ENCODE measurements at places on chromosomes 2 and 18. TPM values are rescaled to one million over a fixed set of nuclear protein-coding genes. Genes with fewer than 3 reads are reported as not detected.
A peak's percentile ranks its signal among the peaks of the same experiment; 100 is the strongest.

Gene EVX2
- not detected for polyA plus RNA-seq

Gene PLB1
- 2.4 TPM for polyA plus RNA-seq

Gene ATAD2B
- 11.2 TPM for polyA plus RNA-seq

Gene IL37
- polyA plus RNA-seq: not detected

Gene DSG3
- 0.12 TPM for polyA plus RNA-seq

Gene CRACDL
- polyA plus RNA-seq: 2.0 TPM

Gene DNAJC5G
- 0.34 TPM for polyA plus RNA-seq

Gene BIN1
- polyA plus RNA-seq: 1,160 TPM

Gene SNRNP27
- polyA plus RNA-seq: 67.1 TPM

Gene TCF23
- 0.17 TPM for polyA plus RNA-seq

Gene UGT1A1
- polyA plus RNA-seq: not detected

Gene PROC
- 0.93 TPM for polyA plus RNA-seq

Gene BOLL
- polyA plus RNA-seq: 3.0 TPM

Gene LRP2
- polyA plus RNA-seq: 0.05 TPM

DNA sequence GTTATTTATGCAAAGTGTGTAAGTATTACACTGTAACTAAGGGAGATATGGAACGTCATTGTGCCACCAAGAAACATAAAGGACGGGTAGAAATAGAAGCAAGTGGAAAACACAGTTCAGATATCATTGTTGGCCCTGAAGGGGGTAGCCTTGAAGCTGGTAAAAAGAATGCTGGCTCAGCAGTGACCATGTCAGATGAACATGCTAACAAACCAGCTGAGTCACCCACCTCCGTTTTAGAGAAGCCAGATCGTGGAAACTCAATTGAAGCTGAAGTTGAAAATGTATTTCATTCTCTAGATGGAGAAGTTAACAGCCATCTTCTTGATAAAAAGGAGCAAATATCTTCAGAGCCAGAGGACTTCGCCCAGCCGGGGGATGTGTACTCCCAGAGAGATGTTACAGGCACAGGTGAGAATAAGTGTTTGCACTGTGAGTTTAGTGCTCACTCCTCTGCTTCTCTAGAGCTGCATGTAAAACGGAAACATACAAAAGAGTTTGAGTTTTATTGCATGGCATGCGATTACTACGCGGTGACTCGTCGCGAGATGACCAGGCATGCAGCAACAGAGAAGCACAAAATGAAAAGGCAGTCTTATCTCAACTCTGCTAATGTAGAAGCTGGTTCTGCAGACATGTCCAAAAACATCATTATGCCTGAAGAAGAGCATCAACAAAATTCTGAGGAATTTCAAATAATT is 36.1 kb downstream of the ZNF407 start:
- no peak for DNase-seq

DNA sequence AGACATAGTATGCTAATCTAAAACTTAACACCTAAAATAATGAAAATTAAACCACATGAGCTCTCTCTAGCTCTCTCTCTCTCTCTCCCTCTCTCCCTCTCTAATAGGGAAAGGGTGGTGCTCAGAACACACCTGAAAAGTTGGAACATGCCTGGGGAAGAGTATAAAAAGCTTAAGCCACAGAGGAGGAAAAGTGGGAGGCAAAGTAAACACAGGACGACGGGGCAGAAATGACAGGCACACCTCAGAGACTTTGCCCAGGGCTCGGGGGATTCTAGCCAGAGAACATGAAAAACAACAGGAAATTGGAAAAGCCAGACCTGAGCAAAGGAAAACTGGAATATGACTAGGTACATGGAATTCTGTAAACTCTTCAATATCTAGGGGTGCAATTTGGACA is 666.1 kb downstream of the BCL11A start:
- DNase-seq: no peak

GRCh38 chr2:98802344-98802743 is 71.4 kb upstream of the MGAT4A start:
- no peak for DNase-seq

DNA sequence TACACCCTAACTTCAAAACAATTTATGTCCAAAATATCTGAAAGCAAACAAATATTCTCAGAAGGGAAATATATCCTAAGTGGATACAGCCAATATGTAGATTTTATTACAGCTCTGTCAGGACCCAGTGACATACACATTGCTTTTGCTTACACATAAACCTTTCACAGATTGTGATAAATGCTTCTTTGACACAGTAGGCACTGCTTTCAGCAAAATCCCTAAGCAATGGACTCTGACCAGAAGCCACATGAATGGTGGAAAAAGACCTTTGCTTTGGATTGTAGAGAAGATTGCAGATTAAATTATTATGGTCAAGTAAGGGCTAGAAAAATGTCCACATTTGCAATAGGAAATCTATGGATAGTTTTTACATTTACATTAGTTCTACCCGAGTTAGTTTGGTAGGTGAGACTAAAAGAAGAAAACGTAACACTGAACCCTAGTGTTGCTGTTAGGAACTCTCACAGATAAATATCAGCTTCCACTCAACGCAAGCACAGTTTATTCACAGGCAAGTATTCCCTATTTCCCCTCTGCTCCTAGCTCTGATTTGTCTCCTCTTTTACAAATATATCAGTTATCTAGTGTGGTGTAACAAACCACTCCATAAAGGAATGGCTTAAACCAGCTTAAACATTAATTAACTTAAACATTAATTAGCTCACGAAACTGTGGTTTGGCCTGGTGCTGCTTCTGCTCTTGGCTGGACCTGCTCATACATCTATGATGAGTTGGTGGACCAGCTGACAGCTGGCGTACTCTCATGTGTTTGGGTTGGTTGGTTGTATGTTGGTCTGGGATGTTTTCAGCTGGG is 23.6 kb upstream of the SERPINE2 start:
- DNase-seq: no peak

- DNase-seq: no peak
Observed at GRCh38 chr2:81495556-81495955, 1191.0 kb upstream of the LRRTM1 start.

DNA sequence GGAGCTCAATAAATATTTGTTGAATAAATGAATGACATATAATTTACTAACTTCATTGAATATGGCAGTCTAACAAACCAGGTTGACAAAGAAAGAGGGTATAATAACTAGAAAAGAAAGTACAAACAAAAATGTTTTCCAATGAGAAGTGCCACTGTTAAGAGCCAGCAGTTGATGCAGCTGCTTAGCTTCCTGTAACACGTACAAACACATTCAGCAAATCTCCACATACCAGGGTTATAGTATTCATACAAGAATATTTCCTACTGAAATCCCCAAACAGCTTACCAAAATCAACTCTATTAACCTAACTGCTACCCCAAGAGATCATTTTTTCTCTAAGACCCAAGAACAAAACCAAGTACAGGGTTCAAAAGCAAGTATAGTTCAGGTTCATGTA is 77.7 kb downstream of the THADA start:
- no peak for DNase-seq

DNA sequence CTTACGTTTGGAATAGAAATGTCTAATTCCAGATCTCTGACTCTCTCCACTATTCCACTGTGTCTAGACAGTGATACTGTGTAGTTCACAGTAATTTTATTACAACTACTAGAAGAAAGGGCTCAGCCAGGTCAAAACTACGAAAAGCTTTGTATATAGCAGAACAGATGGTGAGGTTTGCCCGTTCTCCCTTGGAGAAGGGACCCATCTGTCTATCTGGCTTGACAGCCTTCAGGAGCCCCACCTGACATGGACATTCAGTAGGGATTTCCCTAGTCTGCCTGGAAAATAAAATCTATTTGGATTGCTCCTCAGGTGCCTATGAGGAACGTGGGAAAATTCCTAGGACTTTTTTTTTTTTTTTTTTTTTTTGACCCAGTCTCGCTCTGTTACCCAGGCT is 435.4 kb downstream of the NRXN1 start:
- no peak for DNase-seq

DNA sequence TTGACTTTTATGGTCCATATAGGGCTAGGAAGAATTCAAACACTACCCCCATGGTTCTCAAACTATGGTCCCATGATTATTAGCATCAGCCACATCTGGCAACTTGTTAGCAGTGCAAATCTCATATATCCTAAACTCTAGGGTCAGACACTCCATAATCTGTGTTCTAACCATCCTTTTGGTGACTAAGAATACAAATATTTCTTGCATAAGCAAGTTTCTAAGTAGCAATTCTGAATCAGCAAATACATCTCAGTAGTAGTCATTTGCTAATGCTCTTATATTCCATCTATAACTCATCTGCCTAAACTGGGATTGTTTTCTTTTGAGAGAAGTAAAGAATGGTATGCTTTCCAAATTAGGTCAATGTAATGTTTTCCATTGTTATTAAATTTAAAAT is 447.3 kb downstream of the TMX3 start:
- DNase-seq: no peak

- no peak for DNase-seq
Observed at GRCh38 chr2:232997749-232998665, 15.0 kb downstream of the NGEF start.

DNA sequence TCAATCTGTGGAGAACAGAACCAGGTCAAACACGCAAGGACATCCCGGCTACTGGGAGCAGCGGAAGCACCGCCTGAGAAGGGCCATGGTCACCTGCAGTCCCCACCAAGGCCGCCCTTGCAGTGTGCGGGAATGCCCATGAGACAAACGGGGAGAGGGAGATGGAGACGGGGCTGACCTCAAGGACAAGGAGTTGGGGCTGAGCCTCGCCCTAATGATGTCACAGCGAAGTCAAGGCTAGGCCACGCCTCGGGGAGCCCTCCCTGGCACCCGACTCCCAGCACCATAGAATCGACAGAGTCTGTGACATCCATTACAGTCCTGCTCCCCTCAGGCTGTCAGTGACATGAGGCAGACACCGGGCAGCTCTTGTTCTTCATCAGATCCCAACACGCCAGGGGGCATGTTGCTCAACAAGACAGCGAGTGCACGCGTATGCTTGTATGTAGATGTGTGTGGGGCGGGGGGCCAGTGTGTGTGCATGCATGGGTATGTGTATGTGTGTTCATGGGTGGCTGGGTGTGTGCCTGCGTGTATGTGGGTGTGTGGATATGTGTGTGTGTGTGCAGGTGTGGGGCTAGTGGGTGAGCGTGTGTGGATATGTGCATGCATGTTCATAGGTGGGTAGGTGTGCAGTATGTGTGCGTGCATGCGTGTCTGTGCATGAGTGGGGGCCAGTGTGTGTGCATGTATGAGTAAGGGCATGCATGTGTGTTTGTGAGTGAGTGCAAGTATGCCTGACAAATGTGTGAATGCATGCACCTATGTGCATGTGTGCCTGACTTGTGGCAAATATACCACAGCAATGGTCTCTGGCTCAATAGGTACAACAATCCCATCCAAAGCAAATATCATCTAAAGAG is 57.0 kb downstream of the ANKMY1 start:
- DNase-seq: no peak

DNA sequence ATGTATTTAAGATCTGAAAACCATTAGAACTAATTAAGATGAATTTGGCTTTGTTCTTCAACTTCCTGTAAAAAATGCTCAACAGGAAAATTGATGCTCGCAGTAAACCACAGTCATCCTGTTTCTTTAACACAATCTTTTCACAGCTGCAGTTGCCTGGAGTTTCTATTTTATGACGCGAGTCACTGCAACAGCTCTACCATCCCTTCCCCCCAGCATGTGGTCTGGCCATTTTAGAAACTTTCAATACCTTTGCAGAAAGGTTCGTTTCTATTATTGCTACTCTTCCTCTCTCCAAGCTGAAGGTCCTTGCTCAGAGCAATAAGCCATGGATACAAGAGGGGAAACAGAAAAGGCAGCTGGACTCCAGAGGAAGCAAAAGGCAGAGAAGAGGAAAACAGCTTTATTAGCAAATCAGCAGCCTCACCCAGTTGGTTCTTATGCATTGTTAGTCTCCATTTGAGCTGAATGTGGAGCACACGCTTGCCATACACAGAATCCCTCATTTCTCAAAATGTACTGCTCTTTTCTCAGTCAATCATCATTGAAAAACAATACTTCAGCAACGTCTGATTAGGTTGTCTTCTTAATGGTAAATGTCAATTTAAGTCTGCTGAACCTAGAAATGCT is 3.9 kb downstream of the WIPF1 start:
- DNase-seq: no peak

GRCh38 chr2:148593421-148593820 is 51.1 kb upstream of the EPC2 start:
- DNase-seq: no peak

DNA sequence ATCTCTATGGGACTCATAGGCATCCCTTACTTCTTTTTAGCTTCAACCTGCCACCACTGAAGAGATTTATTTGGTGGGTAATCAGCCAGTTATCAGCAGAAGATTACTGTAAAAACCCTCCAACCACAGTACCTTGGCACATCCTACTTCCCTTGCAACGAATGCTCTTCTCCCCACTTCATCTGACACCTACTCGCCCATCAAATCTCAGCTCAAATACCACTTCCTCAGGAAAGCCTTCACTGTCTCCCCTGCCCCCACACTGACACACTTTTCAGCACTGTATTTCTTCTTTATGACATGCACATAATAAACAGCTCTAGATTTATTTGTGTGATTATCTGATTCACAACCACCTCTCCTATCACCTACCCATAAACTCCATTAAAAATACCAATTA is 3.1 kb downstream of the KDSR start:
- DNase-seq: no peak

DNA sequence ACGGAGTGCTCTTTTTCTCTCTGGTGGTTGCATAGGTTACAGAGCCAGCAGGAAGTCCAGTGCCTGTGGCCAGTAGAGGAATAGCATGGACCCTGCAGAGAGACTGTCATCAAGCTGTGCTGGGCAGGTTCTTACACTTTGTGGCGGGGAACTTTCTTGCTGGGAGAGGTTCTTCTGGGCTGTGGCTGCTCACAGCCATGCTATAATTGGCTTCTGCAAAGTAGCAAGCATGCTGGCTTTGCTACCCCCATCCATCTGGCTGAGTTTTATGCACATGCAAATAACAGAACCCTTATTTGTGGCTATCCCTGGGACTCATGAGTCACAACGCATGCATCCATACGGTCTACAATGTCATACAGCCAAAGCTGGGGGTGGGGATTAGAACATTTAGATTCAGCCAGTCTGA is 68.9 kb downstream of the PLCL1 start:
- no peak for DNase-seq

GRCh38 chr2:108825736-108826135 is 39.2 kb downstream of the CCDC138 start:
- DNase-seq: peak; percentile 29

GRCh38 chr2:148653437-148653836 is 8.9 kb downstream of the EPC2 start:
- DNase-seq: no peak

GRCh38 chr2:217316743-217317142 is 456.9 kb upstream of the TNP1 start:
- no peak for DNase-seq

Measured in hindlimb muscle (tissue), 1 donor.